Testis (tissue), 5 donors: ENCODE measurements at places on chromosomes 6 and 20. TPM values are rescaled to one million over a fixed set of nuclear protein-coding genes. Genes with fewer than 3 reads are reported as not detected.

BEND6 gene
- 1.0 TPM for total RNA-seq

PACRG gene
- 54.0 TPM for total RNA-seq

LPIN3 gene
- 13.6 TPM for total RNA-seq

JPH2 gene
- total RNA-seq: 3.2 TPM

TP53RK gene
- 23.4 TPM for total RNA-seq

ATXN1 gene
- total RNA-seq: 84.1 TPM

ZNF322 gene
- total RNA-seq: 28.9 TPM

KCNS1 gene
- 4.6 TPM for total RNA-seq

CNKSR3 gene
- 26.0 TPM for total RNA-seq

LAMP5 gene
- total RNA-seq: 0.62 TPM

FAM120B gene
- total RNA-seq: 40.6 TPM

TRIM38 gene
- 9.1 TPM for total RNA-seq

C20orf144 gene
- total RNA-seq: 40.0 TPM

CUTA gene
- total RNA-seq: 139 TPM

FAM162B gene
- 3.2 TPM for total RNA-seq

OR2H1 gene
- total RNA-seq: 7.5 TPM

SPATS1 gene
- 13.1 TPM for total RNA-seq
